DMS53 (cell line): ENCODE measurements at places on chromosomes 3 and 15.
A peak's percentile ranks its signal among the peaks of the same experiment; 100 is the strongest.

GRCh38 chr3:105661461-105661860, 207.4 kb downstream of the CBLB start:
- DNase-seq: no peak

DNA sequence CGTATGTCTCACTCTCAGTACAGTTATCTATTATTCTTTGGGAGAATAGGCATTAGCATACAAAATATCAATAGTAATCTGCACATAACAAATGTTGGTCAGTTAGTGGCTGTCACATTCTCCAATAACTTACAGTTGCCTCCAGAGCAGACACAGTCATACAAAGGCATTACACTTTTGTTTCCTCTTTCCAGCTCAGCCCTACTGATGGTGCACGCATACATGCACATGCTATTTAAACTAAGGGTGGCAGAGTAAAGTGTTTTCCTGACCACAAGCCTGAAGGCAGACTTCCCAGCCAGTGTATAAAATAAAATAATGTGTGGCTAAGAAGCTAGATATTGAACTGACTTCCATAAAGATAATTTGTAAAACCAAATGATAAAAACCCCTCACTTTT, 47.6 kb downstream of the PHLDB2 start:
- no peak for DNase-seq

- no peak for DNase-seq
Observed at GRCh38 chr15:69793431-69793780, 304.3 kb downstream of the TLE3 start.

DNA sequence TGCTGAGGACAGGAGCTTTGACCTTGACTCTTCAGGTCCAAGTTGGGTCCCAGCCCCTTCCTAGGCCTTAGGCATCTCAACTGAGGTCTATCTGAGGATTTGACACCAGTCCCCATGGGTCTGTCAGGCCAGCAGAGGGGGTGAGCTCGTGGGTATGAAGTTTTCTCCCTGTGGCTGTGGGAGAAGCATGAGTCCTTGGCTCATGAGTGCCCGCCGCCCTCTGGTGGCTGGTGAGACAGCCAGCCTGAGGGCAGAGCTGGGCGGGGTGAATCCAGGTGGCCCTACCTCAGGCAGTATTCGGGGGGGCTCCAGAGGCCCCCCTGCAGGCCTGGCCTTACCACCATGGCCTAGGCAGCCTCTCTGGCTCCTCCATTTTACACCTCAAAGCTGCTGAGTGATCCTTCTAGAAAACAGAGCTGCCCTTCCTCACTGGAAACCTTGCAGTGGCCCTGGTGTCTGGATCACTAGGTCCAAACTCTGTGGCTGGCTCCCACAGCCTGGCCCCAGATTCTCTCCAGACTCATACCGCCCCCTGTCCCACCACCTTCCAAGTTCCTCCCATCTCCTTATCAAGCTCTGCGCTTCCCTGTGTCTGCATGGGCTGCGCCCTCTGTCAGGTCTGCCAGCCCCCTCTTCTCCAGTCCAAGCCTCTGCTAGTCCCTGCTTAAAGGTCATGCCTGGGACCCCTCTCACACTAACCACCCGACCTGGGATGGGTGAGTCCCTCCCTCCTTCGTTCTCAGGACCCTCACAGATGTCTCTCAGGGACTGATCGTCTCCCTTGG, 16.1 kb downstream of the SH2D7 start:
- peak; percentile 90 for DNase-seq

- no peak for DNase-seq
Observed at GRCh38 chr15:42048821-42049200, 28.0 kb upstream of the PLA2G4E start.

GRCh38 chr3:178706411-178706810, 170.2 kb downstream of the KCNMB2 start:
- peak; percentile 16 for DNase-seq

- peak; percentile 34 for DNase-seq
Observed at GRCh38 chr3:8499181-8499611, 2.4 kb upstream of the LMCD1 start.

- no peak for DNase-seq
Observed at GRCh38 chr3:45861043-45861719, 19.3 kb upstream of the LZTFL1 start.
